Panc1 (cell line): ENCODE measurements at places on chromosomes 3 and 15. TPM values are rescaled to one million over a fixed set of nuclear protein-coding genes. Genes with fewer than 3 reads are reported as not detected.

GRCh38 chr15:94703596-94703995, 472.2 kb downstream of the MCTP2 start:
- H3K4me1 ChIP-seq, result no peaks in the 10 kb centered on the region
- H3K27ac ChIP-seq, result no peak overlapping the region
- DNase-seq, result no peak
- H3K27me3 ChIP-seq, result no peaks in the 10 kb centered on the region

TRPC1 gene
- 29.6 TPM for total RNA-seq

SLITRK3 gene
- total RNA-seq, result not detected

DNA sequence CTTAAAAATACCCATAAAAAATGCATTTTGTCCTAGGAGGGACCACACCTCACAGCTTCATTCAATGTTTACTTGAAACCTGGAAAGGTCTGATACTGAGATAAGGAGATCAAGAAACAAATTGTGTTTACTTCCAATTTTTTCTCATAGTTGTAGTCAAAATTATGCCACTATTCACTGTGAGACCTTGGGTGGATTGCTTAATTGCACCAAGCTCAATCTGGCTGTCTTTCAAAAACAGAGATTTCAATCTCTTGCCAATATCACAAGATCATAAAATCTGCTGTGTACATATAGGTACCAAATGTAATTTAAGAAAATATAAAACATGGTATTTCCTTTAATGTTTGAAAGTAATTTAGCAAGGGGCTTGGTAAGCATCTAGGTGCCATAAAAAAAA, 186.4 kb upstream of the THBS1 start:
- no peak for DNase-seq
- H3K27me3 ChIP-seq, result no peaks in the 10 kb centered on the region
- no peak overlapping the region for H3K4me3 ChIP-seq
- no peaks in the 10 kb centered on the region for H3K36me3 ChIP-seq

DNA sequence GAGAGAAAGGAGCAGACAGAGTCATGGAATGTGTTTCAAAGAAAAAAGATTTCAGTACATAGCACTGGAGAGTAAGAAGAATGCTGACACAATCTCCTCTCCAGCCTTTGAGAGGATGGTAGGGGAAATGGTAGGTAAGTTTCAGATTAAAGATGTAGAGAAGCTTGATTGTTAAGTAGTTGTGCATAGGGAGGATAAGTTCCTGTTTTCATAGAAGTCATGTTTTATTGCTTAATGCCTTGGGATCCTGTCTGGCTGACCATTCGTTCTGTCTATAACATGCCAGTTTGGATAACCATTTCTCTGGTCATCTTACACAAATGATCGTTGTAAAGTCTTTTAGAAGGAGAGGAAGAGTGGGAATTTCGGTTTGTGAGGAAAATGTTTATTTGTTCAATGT, 95.7 kb upstream of the IGSF10 start:
- no peak overlapping the region for H3K27ac ChIP-seq
- no peak overlapping the region for H3K4me3 ChIP-seq
- DNase-seq, result no peak
- H3K36me3 ChIP-seq, result no peaks in the 10 kb centered on the region

- no peaks in the 10 kb centered on the region for H3K27me3 ChIP-seq
- H3K27ac ChIP-seq, result no peak overlapping the region
- H3K4me3 ChIP-seq, result no peak overlapping the region
Observed at GRCh38 chr15:88645171-88646087, 6.6 kb downstream of the ISG20 start.

DNA sequence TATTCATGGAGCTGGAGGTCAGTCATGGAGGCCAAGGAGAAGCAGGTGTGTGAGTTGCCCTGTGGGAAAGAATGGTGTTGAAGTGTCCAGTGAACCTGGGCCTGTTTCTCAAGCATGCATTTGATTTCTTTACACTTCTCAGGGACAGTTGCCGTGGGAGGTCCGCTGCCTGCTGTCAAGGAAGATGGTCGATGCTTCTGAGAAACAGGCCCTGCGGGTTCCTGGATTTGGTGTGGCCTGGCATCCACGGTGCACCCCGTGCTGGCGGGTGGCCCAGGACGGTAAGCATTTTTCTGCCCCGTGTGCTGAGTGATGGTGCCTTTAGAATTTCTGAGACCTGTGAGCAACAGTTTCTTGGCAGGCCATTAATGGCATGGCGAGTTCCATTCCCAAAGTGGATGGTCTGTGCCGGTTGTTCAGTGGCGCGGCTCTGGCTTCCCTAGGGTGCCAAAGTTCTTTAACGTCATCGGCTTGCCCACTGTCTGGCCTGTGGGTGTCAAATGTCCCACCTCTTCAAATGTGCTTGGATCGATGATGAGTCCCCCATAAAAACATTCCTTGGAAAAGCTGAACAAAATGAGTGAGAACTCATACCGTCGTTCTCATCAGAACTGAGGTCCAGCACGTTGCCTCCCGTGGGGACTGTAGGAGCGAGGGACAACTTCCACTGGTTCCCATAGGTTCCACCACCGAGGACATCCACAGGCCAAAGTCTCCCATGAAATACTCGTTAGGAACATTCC, 107.2 kb downstream of the SNRPN start:
- H3K4me3 ChIP-seq, result no peak overlapping the region
- H3K27me3 ChIP-seq, result no peaks in the 10 kb centered on the region
- no peak overlapping the region for H3K27ac ChIP-seq
- H3K4me1 ChIP-seq, result no peaks in the 10 kb centered on the region

GOLGA8M gene
- 0.87 TPM for total RNA-seq

DNA sequence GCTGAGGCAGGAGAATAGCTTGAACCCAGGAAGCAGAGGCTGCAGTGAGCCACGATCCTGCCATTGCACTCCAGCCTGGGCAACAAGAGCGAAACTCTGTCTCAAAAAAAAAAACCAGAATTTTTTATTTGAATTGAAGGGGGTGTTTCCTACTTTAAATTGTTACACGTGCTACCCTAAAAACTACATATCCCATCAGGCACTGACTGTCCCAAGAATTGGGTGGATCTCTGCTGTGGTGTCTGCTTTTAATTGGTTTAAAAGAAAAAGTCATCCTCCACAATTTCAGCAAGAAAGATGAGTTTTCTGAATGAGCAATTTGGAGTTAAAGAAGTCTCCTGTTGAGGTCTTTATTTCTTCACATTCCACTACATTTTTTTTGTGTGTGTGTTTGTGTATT, 2.1 kb downstream of the PDIA3 start:
- DNase-seq, result no peak
- H3K4me1 ChIP-seq, result peaks cover 6% of the 10 kb centered on the region; the same call in 1 of the 2 replicates
- no peak overlapping the region for H3K27ac ChIP-seq
- no peaks in the 10 kb centered on the region for H3K27me3 ChIP-seq

- no peaks in the 10 kb centered on the region for H3K27me3 ChIP-seq
- no peak for DNase-seq
- no peak overlapping the region for H3K4me3 ChIP-seq
- H3K27ac ChIP-seq, result no peak overlapping the region
Observed at GRCh38 chr3:129663045-129663446, 56.6 kb upstream of the PLXND1 start.

- H3K27ac ChIP-seq, result no peak overlapping the region
- no peak overlapping the region for H3K4me3 ChIP-seq
Observed at GRCh38 chr3:32614956-32615355, 44.3 kb upstream of the DYNC1LI1 start.

DNA sequence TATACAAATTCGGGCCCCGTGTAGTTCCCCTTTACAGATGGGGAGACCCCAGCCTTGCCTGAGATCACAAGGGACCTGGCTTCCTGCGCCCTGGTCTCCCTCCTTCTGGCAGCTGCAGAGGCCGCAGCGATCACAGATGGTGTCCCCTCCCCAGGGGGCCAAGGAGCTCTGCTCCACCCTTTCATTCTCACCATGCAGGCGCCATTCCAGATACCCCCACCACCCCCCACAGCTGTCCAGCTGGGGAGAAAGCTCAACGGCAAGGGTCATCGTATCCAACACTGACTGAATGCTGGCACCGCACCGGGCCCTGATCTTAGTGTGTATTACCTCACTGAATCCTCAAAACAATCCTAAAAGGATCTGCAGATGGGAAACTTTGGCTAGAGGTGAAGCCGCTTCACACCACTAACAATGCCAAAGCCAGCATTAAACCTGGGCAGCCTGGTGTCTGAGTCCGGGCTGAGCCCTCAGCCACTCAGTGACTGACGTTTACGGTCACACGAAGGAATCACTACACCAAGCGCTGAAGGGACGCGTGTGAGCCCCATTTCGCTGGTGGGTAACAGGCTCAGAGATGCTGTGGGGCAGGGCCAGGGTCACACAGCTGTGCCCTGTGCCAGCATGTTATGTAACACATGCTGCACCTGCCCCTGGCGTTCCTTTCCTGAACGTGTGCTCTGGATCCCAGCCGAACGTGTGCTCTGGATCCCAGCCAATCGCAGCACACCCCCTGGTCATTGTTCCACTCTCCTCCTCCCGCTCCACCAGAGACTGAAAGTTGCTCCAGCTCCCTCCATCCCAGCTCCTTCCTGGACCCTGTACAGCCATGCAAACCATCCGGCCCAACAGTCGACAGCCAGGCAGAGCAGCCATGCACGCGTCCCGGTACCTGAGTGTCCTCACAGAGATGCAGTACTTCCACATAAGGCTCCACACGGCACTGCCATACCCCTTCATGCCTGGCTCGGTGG, 51.8 kb downstream of the IQSEC1 start:
- H3K4me3 ChIP-seq, result no peak overlapping the region
- H3K27ac ChIP-seq, result no peak overlapping the region
- peaks cover 11% of the 10 kb centered on the region for H3K4me1 ChIP-seq
- no peaks in the 10 kb centered on the region for H3K36me3 ChIP-seq

GRCh38 chr3:41893977-41894376, 67.9 kb downstream of the ULK4 start:
- H3K4me3 ChIP-seq, result no peak overlapping the region
- H3K27me3 ChIP-seq, result no peaks in the 10 kb centered on the region
- no peaks in the 10 kb centered on the region for H3K36me3 ChIP-seq

DNA sequence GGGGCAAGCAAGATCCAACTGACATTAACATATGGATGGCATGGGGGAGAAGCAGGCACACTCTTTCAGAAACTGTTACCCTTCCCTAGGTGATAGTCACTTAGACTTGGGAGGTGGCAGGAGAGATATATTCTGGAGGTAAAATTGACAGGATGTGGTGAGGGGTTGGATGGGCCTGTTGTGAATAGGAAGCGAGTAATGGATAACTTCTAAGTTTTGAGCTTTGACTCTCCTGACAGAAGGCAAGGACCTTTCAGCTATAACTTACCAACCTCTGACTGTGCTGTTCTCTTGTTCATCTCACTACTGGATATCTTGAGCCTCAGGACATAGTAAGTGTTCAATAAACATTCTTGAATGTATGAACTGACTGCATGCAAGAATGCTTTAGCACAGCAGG, 1.9 kb upstream of the PDIA5 start:
- no peaks in the 10 kb centered on the region for H3K36me3 ChIP-seq
- DNase-seq, result no peak
- no peaks in the 10 kb centered on the region for H3K27me3 ChIP-seq
- no peak overlapping the region for H3K27ac ChIP-seq
- H3K4me3 ChIP-seq, result no peak overlapping the region

GRCh38 chr3:53489787-53490458, 4.5 kb upstream of the CACNA1D start:
- no peak overlapping the region for H3K4me3 ChIP-seq
- no peak for DNase-seq
- no peaks in the 10 kb centered on the region for H3K27me3 ChIP-seq
- no peak overlapping the region for H3K27ac ChIP-seq
- no peaks in the 10 kb centered on the region for H3K36me3 ChIP-seq
- H3K4me1 ChIP-seq, result peaks cover 13% of the 10 kb centered on the region; the same call in 1 of the 2 replicates

- peaks cover 9% of the 10 kb centered on the region for H3K36me3 ChIP-seq
- H3K27ac ChIP-seq, result no peak overlapping the region
- H3K4me1 ChIP-seq, result no peaks in the 10 kb centered on the region
- H3K27me3 ChIP-seq, result no peaks in the 10 kb centered on the region
- DNase-seq, result no peak
Observed at GRCh38 chr15:39999538-40000200, 39.3 kb downstream of the SRP14 start.

PIGB gene
- 19.3 TPM for total RNA-seq

GRCh38 chr3:153320585-153321128, 158.6 kb downstream of the RAP2B start:
- no peaks in the 10 kb centered on the region for H3K36me3 ChIP-seq
- no peak overlapping the region for H3K4me3 ChIP-seq
- no peaks in the 10 kb centered on the region for H3K4me1 ChIP-seq

- no peak for DNase-seq
- H3K4me3 ChIP-seq, result no peak overlapping the region
- no peak overlapping the region for H3K27ac ChIP-seq
Observed at GRCh38 chr15:78002996-78003395, 74.5 kb downstream of the TBC1D2B start.

DNA sequence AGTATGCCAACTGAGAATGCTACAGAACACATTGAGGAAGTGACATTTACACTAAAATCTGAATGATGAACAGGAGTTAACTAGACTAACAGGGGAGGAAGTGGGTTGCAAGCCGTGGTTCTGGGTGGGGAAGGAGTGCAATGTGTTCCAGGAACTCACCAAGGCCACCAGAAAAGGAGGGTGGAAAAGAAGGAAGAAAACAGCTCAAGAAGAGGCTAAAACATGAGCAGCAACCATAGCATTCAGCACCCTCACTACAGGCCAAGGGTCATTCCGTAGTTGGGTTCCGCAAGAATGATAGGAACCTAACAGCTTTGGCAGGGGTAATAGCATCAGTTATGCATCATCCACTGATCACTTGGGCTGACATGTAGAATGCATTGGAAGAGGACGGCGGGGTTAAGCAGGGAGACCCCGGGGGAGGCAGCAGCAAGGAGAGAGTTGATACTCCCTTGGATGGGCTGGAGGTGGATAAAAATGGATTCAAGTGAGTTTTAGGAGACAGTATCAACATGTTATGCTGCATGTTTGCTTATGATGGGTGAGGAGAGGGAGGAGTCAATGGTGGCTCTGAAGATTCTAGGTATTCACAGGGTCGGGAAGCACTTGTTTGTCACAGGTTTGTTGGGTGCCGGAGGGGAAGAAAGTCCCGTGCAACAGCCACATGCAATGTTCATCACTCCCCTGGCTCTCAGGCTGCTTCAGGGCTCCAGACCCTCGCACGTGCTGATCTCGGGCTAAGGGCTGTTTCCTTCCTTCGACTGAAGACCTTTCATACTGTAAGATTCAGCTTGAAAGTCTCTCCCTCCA, 53.2 kb downstream of the LIPC start:
- H3K4me3 ChIP-seq, result no peak overlapping the region
- no peak for DNase-seq
- H3K27ac ChIP-seq, result no peak overlapping the region
- H3K27me3 ChIP-seq, result no peaks in the 10 kb centered on the region
- no peaks in the 10 kb centered on the region for H3K36me3 ChIP-seq
- no peaks in the 10 kb centered on the region for H3K4me1 ChIP-seq

DNA sequence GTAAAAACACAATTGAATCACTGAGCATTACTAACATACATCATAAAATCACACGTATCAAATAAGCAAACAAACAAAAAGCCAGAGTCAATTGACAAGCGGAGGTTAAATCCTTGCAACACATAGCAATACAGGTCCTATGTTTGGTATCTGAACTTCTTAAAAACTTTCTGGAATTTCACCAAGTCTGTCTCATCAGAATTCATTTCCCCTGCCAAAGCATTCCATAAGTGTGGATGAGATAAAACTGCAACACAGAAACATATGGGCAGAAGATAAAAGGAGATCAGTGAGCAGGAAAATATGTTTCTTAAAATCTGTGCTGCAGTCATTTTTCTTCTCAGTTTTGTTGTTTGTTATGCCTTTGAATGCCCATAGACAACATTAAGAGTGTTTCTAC, 1155.5 kb downstream of the TBL1XR1 start:
- H3K36me3 ChIP-seq, result no peaks in the 10 kb centered on the region
- H3K27me3 ChIP-seq, result no peaks in the 10 kb centered on the region
- no peak overlapping the region for H3K27ac ChIP-seq
- no peaks in the 10 kb centered on the region for H3K4me1 ChIP-seq
- no peak for DNase-seq

ISLR2 gene
- total RNA-seq, result 0.36 TPM

GRCh38 chr3:14510838-14511622, 29.1 kb downstream of the GRIP2 start:
- H3K4me1 ChIP-seq, result no peaks in the 10 kb centered on the region
- H3K27me3 ChIP-seq, result no peaks in the 10 kb centered on the region
- no peak overlapping the region for H3K27ac ChIP-seq
- DNase-seq, result no peak
- no peak overlapping the region for H3K4me3 ChIP-seq
